Activated T-helper 1 cell treated with anti-CD3 and anti-CD28 coated beads, Interleukin-12 subunit alpha, Interleukin-12 subunit beta, Interleukin-2, Interleukin-4 antibody, amounts not matched to agents 30 ng/mL and 10 ng/mL and 1 ng/mL, durations not matched to agents 14 hours and 24 hours and 36 hours (primary cell): ENCODE measurements at places on chromosomes 2 and 18.

DNA sequence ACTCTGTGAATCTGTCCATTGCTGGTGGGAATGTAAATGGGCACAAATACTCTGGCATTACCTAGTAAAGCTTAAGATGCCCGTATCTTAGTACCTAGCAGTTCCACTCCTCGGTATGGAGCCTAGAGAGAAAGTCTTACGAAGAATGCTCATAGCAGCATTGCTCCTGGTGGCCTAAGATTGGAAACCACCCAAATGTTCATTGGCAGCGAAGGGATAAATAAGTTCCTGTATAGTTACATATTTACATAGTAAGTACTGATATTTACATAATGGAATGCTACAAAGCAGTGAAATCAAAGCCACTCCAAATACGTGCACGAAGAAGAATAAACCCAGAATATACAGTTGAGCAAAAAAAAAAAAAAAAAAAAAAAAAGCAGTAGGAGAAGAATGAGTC lies 46.7 kb upstream of the PDIA6 start:
- peaks cover 6% of the 10 kb centered on the region for H3K4me1 ChIP-seq
- H3K36me3 ChIP-seq = no peaks in the 10 kb centered on the region
- peaks cover 21% of the 10 kb centered on the region for H3K27me3 ChIP-seq
- no peak overlapping the region for H3K4me3 ChIP-seq

- no peak overlapping the region for H3K27ac ChIP-seq
- H3K4me3 ChIP-seq = no peak overlapping the region
- peaks cover 5% of the 10 kb centered on the region for H3K4me1 ChIP-seq
- H3K36me3 ChIP-seq = no peaks in the 10 kb centered on the region
- H3K27me3 ChIP-seq = peaks cover 1% of the 10 kb centered on the region
These were observed 94.4 kb upstream of the NEUROD1 start for GRCh38 chr2:181774685-181775084.

- DNase-seq = no peak
- H3K27ac ChIP-seq = no peak overlapping the region
- H3K4me3 ChIP-seq = no peak overlapping the region
- no peaks in the 10 kb centered on the region for H3K36me3 ChIP-seq
- no peaks in the 10 kb centered on the region for H3K27me3 ChIP-seq
These were observed 162.7 kb upstream of the ETAA1 start for GRCh38 chr2:67234440-67234839.

DNA sequence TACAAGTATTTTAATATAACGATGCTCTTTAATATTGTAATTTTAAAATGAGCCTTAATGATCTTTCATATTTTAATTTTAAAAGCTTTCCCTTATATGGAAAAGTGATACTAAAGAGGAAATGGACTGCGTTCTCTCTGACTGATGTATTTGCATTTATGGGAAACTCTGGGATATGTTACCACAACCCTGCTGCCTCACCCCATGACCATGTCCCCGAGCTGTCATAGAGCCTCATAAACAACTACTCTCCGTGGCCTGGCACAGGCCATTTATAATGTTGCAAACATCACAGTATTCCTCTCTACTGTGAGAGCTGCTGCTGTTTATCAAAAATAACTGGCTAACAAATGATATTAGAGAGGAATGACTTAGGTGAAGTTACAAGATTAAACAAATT lies 75.8 kb upstream of the SEC11C start:
- H3K27ac ChIP-seq = no peak overlapping the region
- H3K4me1 ChIP-seq = no peaks in the 10 kb centered on the region
- H3K4me3 ChIP-seq = no peak overlapping the region
- H3K27me3 ChIP-seq = peaks cover 20% of the 10 kb centered on the region
- H3K36me3 ChIP-seq = no peaks in the 10 kb centered on the region

DNA sequence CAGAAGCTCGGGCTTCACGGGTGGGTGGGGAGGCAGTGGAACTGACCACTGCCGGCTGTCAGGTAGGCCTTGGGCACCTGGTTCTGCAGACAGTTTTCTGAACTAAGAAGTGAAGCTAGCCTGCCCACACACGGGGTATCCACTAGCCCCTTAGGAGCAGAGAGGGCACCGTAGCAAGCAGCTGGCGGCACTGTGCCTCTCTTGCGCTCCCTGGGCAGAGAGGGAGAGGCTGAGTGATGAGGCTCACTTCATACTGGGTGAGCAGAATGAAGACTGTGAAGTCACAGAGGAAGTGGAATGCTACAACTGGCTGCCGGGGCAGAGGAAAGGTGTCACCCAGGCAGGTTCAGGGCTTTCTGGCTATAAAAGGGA lies 753 bp downstream of the ITPRIPL1 start:
- H3K4me1 ChIP-seq = peaks cover 64% of the 10 kb centered on the region
- peak overlapping the region; percentile 97 for H3K4me3 ChIP-seq
- no peaks in the 10 kb centered on the region for H3K27me3 ChIP-seq
- peak; percentile 48 for DNase-seq

DNA sequence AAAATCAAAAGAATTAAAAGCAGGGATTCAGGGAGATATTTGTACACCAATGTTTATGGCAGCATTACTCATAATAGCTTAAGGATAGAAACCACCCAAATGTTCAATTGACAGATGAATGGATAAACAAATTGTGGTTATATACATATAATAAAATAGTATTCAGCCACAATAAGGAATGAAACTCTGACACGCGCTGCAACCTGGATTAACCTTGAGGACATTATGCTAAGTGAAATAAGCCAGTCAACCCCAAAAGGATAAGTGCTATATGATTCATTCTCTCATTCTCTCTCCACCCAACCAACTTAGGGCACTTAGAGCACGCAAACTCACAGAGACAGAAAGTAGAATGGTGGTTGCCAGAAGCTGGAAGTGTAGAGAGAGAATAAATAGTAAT lies 216.8 kb upstream of the SLC14A2 start:
- no peaks in the 10 kb centered on the region for H3K36me3 ChIP-seq
- no peaks in the 10 kb centered on the region for H3K27me3 ChIP-seq
- no peaks in the 10 kb centered on the region for H3K4me1 ChIP-seq
- H3K4me3 ChIP-seq = no peak overlapping the region
- H3K27ac ChIP-seq = no peak overlapping the region

DNA sequence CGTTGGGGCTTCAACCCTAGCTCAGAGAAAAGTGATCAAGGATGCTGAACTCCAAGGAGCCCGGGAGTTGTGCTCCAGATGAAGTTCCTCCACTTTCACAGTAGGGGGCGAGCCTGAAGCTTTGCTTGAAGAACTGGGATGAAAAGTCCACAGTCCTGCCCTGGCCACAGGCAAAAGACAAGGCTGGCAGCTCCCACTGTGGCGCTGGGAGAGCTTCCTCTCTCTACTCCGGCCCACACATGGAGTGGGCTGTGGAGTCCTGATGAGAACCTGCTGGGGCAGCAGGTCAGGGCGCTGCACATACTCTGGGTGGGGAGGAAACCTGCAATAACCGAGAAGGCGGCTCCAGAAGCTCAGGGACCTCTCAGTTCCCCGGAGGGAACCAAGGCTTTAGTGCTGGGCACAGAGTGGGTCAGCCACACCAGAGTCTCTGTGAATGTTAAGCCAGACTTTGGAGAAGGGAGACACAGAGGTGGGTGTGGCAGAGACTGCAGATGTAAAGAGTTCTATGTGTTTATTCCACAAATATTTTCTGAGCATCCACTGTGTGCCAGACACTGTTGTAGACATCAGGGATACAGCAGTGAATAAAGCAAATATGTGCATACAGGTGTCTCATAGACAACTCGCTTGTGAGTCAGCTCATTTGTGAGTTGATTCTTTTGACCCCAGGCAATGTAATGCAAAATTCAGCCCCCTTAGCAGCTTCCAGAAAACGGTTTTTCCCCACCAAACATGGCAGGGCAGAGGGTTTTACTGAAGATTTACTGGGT lies 48.0 kb upstream of the MRPL33 start:
- no peak for DNase-seq
- H3K27ac ChIP-seq = no peak overlapping the region
- no peak overlapping the region for H3K4me3 ChIP-seq
- peaks cover 4% of the 10 kb centered on the region for H3K36me3 ChIP-seq
- peaks cover 3% of the 10 kb centered on the region for H3K27me3 ChIP-seq

DNA sequence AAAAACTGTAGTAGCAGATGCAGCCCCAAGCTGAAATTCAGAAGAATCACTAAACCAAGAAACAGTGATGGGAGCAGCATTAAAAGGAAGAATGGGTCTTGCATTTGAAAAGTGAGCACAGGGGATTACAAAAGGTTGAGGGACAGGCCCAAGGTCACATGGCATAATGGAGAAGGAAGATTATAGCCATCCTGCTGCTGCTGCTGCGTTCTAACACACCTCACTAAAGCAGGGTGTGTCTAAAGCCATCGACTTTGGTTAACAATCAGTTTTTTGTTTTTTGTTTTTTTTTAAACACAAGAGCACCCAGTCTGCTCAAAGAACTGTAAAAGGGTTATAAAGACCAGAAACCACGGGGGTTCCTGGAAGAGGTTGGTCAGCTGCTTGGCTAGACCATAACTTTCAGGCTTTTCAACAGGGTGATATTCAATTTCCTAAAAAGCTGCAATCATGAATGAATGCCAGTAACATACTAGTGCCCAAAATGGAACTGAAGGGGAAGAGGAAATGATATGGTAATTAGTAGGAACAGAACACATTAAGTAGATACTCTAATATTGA lies 102.6 kb downstream of the MYO5B start:
- no peak overlapping the region for H3K27ac ChIP-seq
- H3K27me3 ChIP-seq = peaks cover 15% of the 10 kb centered on the region
- H3K4me3 ChIP-seq = no peak overlapping the region
- no peak for DNase-seq
- H3K36me3 ChIP-seq = no peaks in the 10 kb centered on the region
- H3K4me1 ChIP-seq = no peaks in the 10 kb centered on the region

GRCh38 chr2:226431288-226431948 lies 368.2 kb downstream of the IRS1 start:
- H3K4me1 ChIP-seq = no peaks in the 10 kb centered on the region
- H3K27ac ChIP-seq = no peak overlapping the region
- H3K27me3 ChIP-seq = peaks cover 33% of the 10 kb centered on the region
- no peak for DNase-seq
- no peaks in the 10 kb centered on the region for H3K36me3 ChIP-seq

DNA sequence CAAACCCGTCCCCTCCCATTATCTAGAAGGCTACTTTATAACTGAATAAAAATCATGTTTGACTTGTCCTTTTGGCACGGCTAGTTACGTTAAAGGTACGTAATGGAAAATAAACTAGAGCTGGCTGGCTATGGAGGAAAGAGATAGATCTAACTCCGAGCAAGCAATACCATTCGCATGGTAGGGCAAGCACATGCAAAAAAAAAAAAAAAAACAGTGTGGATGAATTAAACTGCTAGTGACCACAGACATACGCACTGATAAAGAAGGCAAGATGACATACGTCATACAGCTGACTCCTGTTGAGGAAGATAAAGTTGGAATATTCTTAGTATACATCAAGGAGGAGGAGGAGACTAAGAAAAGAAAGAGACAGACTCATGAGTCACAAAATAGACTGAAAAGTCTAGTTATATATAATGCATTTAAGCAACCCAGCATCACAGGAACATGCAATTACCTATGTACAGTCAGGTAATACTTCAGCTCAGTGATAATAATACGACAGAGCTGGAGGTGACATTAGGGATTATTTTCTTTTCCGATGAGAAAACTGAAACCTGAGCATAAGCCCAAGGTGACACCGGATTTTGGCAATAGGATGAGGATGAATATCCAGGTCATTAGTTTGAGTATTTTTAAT lies 37.9 kb upstream of the NARS1 start:
- H3K4me1 ChIP-seq = peaks cover 4% of the 10 kb centered on the region
- H3K4me3 ChIP-seq = no peak overlapping the region
- H3K36me3 ChIP-seq = no peaks in the 10 kb centered on the region
- no peaks in the 10 kb centered on the region for H3K27me3 ChIP-seq
- DNase-seq = no peak
- H3K27ac ChIP-seq = no peak overlapping the region

DNA sequence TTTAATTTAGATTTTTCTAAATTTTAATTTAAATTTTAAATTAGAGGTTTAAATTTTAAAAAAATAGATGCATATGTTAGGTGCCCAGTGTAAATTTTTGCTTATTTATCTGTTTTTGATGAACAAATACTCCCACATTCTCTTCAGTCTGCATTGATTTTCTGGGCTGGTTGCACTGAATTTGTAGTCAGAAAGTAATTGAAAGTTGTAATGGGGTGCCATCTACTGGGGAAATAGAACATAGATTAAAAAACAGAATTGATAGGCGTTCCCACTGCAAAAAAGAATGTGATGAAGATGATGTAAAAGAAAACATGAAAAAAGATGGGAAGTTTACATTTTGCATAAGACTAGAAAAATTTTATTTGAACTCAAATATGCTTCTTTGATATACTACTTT lies 51.7 kb upstream of the CCDC85A start:
- no peak for DNase-seq
- H3K36me3 ChIP-seq = no peaks in the 10 kb centered on the region
- H3K4me1 ChIP-seq = no peaks in the 10 kb centered on the region

GRCh38 chr18:59492756-59493421 lies 133.8 kb upstream of the LMAN1 start:
- no peaks in the 10 kb centered on the region for H3K4me1 ChIP-seq
- no peaks in the 10 kb centered on the region for H3K36me3 ChIP-seq
- H3K4me3 ChIP-seq = no peak overlapping the region
- no peak for DNase-seq
- no peak overlapping the region for H3K27ac ChIP-seq
